ENCODE measurements at places on chromosomes 12 and 14. TPM values are rescaled to one million over a fixed set of nuclear protein-coding genes. Genes with fewer than 3 reads are reported as not detected.

DNA sequence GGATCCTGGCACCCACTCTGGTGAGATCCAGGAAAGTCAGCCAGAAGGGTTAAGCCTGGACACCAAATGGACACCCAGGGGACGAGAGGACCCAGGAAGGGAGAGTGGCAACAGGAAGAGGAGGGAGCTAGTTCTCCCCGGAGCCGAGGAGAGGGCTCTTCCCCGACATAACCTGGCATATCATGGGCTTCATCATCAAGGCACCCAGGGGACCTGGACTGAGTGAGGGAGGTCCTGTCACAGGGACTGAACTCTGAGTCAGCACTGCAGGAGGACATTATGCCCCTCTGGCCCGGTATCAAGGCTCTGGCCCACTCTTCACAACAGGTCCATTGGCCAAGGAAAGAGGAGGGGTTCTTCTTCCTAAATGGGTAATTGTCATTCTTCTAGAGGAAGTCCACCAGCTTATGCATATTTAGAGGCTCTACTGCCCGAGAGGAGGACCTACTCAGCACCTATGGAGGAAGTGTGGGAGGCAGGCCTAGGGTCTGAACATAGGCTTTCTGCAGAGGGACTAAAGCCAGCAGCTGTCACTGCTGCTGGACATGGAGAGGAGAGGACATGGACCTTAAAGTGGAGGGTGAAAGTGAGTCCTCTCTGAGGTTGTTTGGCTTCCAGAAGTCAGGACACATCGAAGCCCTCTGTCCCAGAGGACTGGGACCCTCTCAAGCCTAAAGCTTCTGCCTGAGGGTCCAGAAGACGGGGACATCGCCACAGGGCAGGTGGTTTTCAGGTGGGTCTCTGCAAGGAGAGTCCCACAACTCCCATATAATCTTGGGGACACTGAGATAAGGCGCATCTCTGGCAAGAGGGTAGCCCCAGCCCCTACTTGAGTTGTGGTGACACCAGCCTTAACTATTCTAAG, 18.6 kb downstream of the ISCA2 start:
- H3K4me3 ChIP-seq, result no peak overlapping the region
- H3K36me3 ChIP-seq, result no peaks in the 10 kb centered on the region
- DNase-seq, result no peak
- H3K4me1 ChIP-seq, result peaks cover 45% of the 10 kb centered on the region
- H3K27me3 ChIP-seq, result peaks cover 8% of the 10 kb centered on the region

DNA sequence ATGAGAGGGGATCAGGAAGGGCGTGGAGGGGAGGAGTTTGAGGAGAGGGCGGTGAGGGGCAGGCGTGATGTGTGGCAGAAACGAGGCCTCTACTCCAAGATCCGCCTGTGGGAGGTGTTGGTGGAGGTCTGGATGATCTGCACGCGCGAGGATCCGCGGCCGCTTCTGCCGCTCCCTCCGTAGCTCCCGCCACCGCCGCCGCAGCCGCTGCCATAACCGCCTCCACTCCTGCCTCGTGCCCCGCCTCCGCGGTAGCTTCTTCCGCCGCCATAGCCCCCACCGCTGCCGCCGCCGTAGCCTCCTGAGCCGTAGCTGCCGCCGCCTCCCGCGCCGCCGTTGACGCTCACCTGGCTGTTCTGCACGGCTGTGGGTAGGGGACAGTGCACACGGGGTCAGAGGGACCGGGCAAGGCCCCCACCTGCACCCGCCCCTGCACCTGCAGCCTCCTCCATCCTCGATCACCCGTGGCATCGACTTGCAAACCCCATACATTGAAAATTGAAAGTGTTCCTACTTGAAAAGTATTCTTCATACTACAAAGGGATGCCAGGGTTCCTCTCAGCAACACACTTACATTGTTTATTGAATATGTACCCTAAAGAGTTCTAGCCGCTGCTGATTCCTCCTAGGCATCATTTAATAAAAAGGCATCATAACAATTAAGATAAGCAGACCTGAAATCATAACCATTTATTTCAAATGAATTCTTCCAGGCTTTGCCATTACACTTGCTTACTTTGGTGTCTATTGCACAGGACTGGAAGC, 11.1 kb upstream of the KRT1 start:
- peaks cover 47% of the 10 kb centered on the region for H3K27me3 ChIP-seq
- H3K4me1 ChIP-seq, result peaks cover 14% of the 10 kb centered on the region
- no peaks in the 10 kb centered on the region for H3K36me3 ChIP-seq
- H3K4me3 ChIP-seq, result peak overlapping the region; percentile 68

- peak; percentile 38 for DNase-seq
- no peaks in the 10 kb centered on the region for H3K36me3 ChIP-seq
- H3K4me1 ChIP-seq, result peaks cover 3% of the 10 kb centered on the region
- peaks cover 83% of the 10 kb centered on the region for H3K27me3 ChIP-seq
- H3K4me3 ChIP-seq, result no peak overlapping the region
Measured at GRCh38 chr12:48286665-48287064, 64.1 kb downstream of the ZNF641 start.

GRCh38 chr12:123991372-123991951, 18.4 kb downstream of the ZNF664 start:
- H3K27ac ChIP-seq, result no peak overlapping the region
- peaks cover 16% of the 10 kb centered on the region for H3K36me3 ChIP-seq
- H3K4me3 ChIP-seq, result no peak overlapping the region
- H3K4me1 ChIP-seq, result peaks cover 19% of the 10 kb centered on the region

DNA sequence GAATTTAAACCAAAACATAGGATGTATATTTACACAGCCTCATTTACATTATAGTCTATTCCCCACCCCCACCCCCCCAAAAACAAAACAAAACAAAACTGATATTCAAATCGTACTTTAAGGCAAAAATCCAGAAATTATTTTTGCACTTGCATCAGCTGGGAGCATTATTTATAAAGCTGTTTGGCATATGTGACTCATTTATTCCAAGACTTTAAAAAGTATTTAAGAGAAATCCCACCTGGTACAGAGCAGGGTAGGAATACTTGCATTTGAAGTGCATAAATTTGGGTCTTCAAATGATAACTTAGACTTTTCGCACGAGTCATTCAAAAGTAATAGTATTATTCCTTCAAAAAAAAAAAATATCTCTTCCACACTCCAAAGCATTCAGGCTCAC, 1.1 kb downstream of the KLHL28 start:
- H3K27me3 ChIP-seq, result no peaks in the 10 kb centered on the region
- peaks cover 34% of the 10 kb centered on the region for H3K4me1 ChIP-seq
- no peak overlapping the region for H3K4me3 ChIP-seq
- no peaks in the 10 kb centered on the region for H3K36me3 ChIP-seq
- DNase-seq, result no peak

GRCh38 chr14:23153851-23154796, 29.3 kb downstream of the SLC7A8 start:
- no peaks in the 10 kb centered on the region for H3K27me3 ChIP-seq
- DNase-seq, result peak; percentile 79
- peaks cover 60% of the 10 kb centered on the region for H3K36me3 ChIP-seq
- peaks cover 48% of the 10 kb centered on the region for H3K4me1 ChIP-seq
- peak overlapping the region; percentile 93 for H3K27ac ChIP-seq

DNA sequence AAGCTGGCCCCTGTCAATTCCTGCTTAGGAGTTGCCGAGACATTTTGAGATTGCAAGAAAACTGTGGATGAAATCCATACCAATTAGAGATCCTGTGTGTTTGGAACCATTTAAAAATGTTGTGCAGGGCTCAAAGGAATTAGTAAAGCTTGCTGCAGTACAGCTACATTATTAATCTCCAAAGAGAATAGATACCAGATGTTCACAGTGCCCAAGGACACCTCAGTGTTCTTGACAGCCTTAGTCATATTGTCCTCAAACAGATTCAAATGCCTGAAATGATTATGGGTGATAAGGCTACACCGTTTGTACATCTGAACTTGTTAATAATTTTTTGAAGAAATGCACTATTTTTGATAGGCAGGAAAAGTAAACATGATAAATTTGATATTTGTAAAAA, 164.6 kb downstream of the MSRB3 start:
- no peak overlapping the region for H3K27ac ChIP-seq
- no peaks in the 10 kb centered on the region for H3K36me3 ChIP-seq
- H3K4me3 ChIP-seq, result no peak overlapping the region
- no peak for DNase-seq
- H3K4me1 ChIP-seq, result no peaks in the 10 kb centered on the region
- H3K27me3 ChIP-seq, result no peaks in the 10 kb centered on the region

GRCh38 chr12:124699909-124700308, 132.5 kb upstream of the NCOR2 start:
- H3K27me3 ChIP-seq, result no peaks in the 10 kb centered on the region
- no peaks in the 10 kb centered on the region for H3K4me1 ChIP-seq
- no peak overlapping the region for H3K27ac ChIP-seq
- no peaks in the 10 kb centered on the region for H3K36me3 ChIP-seq
- no peak for DNase-seq

DNA sequence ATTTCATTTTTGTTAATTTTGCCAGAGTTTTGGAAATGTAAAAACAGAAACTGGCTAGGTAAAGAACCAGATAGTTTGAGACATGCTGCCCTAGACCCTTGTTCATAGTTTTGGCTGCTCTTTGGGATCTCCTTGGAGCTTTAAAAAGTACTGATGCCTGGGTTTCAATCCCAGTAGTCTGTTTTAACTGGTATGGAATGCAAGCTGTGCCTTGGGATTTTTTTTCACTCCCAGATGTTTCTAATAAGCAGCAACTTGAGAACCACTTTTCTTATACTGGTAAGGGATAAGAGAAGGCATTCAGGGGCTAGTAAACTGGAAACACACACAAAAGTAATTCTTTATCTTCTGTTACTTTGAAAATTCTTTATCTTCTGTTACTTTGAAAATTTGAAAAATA, 18.8 kb downstream of the SLC35F4 start:
- no peak overlapping the region for H3K27ac ChIP-seq
- H3K4me3 ChIP-seq, result no peak overlapping the region
- no peak for DNase-seq
- H3K36me3 ChIP-seq, result no peaks in the 10 kb centered on the region
- no peaks in the 10 kb centered on the region for H3K4me1 ChIP-seq
- no peaks in the 10 kb centered on the region for H3K27me3 ChIP-seq

GRCh38 chr14:52370406-52370935, 56.4 kb downstream of the PTGER2 start:
- H3K4me3 ChIP-seq, result no peak overlapping the region
- no peaks in the 10 kb centered on the region for H3K27me3 ChIP-seq
- no peak for DNase-seq
- no peak overlapping the region for H3K27ac ChIP-seq
- H3K4me1 ChIP-seq, result no peaks in the 10 kb centered on the region
- H3K36me3 ChIP-seq, result no peaks in the 10 kb centered on the region

DNA sequence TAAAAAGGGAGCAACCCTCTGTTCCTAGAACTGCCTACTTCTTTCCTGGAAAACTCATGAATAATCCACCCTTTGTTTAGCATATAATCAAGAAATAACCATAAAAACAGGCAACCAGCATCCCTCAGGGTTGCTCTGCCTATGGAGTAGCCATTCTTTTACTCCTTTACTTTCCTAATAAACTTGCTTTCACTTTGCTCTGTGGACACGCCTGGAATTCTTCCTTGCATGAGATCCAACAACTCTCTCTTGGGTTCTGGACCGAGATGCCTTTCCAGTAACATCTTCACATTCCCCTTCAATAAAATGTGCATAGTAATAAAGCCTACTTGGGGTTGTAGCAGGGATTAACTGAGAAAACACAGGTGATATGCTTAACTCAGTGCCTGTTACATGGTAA, 286.4 kb upstream of the AMIGO2 start:
- peaks cover 6% of the 10 kb centered on the region for H3K4me1 ChIP-seq
- no peaks in the 10 kb centered on the region for H3K36me3 ChIP-seq
- no peak for DNase-seq
- H3K27me3 ChIP-seq, result no peaks in the 10 kb centered on the region
- no peak overlapping the region for H3K27ac ChIP-seq
- no peak overlapping the region for H3K4me3 ChIP-seq

The CLEC4C gene
- total RNA-seq, result 0.50 TPM

The CDKN1B gene
- total RNA-seq, result 38.4 TPM

The RAD51AP1 gene
- 39.4 TPM for total RNA-seq

Measured in WTC11 (cell line).